Ammon's horn (tissue), 1 donor: ENCODE measurements at places on chromosomes 6 and 20.

GRCh38 chr6:51839726-51840374, 247.6 kb downstream of the PKHD1 start:
- no peak for DNase-seq

GRCh38 chr6:131640100-131640499, 3.0 kb downstream of the ENPP3 start:
- DNase-seq = no peak

GRCh38 chr6:32603888-32604287, 14.2 kb upstream of the HLA-DRB1 start:
- no peak for DNase-seq

- DNase-seq = no peak
These were observed 88.8 kb upstream of the NFATC2 start for GRCh38 chr20:51631011-51631950.

DNA sequence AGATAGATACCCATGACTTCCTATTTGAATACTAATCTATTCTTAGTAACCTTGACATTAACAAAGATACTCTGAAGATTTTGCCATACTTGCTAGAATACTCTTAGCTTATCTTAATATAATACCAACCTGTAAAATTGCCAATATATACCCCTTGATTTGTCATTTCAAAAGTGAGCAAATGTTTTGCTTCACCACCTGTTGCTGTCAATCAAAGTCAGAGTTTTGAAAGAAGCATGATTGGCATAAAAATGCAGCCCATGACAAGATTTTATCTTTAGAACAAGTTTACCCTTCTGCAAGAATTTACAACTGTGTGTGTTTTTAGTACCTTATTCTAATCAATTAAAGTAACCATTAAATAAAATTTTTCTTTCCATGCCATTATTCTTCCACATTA, 236.2 kb downstream of the TBX18 start:
- no peak for DNase-seq

- no peak for DNase-seq
These were observed 94.9 kb downstream of the OGFRL1 start for GRCh38 chr6:71383476-71383875.

DNA sequence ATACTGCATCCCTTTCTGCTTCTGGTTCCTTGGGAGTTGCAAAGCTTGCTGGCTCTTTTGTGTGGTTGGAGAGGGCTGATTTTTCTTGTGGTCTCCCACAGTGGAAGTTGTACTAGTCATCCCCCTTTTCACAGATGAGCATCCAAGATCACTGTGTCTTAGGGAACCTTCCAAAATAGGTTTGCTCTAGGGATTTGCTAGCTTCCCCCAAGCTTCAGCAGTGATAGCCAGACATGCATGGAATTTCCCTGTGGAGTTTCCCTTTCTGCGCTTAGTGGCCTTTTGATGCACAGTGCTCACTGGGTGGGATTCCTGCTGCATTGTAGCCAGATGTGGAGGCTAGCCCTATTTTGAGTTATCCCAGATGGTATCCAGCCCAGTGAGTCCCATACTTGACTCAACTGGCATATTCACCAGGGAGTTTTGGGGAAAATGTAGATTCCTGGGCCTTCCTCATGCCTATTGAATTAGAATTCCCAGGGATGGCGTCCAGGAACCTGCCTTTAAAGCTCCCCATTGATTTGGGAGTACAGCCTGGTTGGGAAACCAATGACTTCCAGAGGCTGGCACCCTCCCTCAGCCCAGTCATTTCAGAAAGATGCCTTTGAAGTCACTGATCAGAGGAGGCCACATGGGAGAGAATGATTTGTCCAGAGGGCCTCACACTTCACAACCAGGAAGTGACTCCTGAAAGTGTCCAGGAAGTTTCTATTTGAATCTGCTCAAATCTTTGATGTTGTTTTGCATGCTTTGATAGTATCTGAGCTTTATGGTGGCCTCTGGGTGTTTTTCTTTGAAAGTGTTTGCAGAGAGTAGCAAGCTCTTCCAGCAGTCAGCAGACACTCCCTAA, 25.9 kb downstream of the PPARD start:
- no peak for DNase-seq

DNA sequence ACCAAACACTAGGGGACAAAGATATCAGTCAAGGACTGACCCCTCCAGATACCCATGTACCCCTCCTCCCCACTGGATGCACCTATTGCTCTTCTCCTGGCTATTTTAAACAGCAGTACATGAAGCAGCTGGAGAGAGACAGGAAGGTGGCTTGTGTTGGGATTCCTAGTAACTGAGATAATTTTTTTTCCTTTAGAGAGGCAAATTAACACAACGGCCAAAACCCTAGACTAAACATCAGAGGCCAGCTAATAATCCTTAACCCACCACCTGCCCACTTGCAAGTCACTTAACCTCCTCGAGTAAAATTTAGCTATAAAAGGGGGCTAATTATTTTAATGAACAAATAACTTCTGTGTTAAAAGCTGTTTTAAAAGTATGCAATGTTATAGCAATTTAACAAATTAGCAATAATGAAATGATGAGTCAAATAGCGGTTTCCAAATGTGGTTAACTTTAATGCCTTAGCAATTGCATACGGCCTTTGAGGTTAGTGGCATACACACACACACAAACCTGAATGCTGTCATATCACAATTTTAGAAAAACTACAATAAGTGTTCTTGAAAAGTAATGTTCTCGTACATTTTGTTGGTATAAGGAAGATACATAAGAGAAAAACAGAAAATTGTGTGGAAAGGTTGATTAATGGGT, 151.7 kb downstream of the FRK start:
- DNase-seq = no peak

DNA sequence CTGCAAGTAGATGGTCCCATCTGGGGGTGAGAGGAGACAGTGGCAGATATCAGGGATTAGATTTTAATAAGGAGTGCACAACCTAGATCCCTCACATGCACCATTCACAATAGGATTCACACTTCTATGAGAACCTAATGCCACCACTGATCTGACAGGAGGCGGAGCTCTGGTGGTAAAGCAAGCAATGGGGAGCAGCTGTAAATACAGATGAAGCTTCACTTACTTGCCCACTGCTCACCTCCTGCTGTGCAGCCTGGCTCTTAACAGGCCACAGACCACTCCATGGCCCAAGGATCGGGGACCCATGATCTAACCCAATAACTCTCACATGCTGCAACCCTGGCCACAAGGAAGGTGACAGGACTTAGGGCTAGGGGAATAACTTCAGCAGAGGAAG, 75.4 kb downstream of the ZNF133 start:
- no peak for DNase-seq

DNA sequence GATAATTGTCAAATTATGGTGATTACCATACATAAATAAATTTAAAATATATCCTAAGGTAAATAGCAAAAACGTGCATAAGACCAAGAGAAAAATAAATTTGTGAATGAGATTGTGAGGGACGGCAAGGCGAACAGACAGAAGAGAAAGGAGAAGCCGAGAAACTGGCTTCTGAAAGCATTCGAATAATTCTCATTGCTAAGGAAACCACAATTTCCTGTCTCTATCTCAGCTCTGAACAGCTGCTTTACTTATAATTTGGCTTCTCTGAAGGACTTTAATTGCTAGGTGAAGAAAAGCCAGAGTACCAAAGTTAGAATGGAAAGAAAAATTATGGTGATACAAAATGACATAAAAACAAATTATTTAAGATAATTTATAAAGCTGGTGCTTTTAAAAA, 79.0 kb upstream of the RGS17 start:
- DNase-seq = no peak

- no peak for DNase-seq
These were observed 20.8 kb downstream of the SLC24A3 start for GRCh38 chr20:19232997-19233794.

GRCh38 chr6:163577404-163577803, 162.9 kb downstream of the QKI start:
- DNase-seq = no peak

GRCh38 chr6:5529015-5529414, 267.7 kb downstream of the FARS2 start:
- no peak for DNase-seq

GRCh38 chr6:3751077-3751729, at the start of gene PXDC1:
PXDC1 (minus strand) TSS chr6:3751713; CDS start chr6:3751531, 182 bp downstream.
- no peak for DNase-seq

DNA sequence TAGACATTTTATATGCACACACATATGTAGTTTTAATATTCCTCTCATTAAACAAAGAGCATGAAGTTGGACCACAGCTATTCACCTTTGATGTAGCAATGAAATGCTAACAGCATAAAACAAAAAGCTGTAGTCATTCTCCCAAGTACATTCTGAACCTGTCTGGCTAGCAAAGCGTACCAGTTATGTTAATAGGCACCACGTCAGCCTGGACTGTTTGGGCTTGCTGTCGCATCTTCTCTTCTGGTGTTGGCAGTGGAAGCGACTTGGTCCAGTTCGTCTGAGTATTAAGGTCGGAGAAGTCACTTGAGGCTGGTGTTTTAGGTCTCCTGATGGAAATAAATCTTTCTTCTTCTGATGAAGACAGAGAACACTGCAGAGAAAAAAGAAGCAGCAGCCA, 42.8 kb downstream of the HEBP2 start:
- no peak for DNase-seq

DNA sequence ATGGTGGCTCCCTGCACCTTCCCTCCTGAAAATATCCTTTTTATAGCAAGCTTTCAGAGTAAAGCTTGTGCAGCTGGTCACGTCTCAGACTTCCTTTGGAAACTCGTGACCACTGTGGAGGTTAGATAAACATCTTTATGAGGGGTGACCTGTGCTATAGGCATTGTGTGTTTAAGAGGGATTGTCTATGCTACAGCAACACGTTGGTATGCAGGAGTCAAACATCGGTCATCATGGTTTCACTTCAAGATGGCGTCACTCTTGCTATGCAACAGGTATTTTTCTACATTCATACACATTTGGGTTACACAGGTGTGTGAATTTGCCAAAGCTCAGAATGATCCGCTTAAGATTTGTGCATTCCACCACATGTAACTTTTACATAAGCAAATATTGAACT, 14.6 kb upstream of the BLCAP start:
- no peak for DNase-seq

GRCh38 chr6:129597023-129597713, 112.8 kb downstream of the ARHGAP18 start:
- DNase-seq = no peak

GRCh38 chr6:65399355-65400084, 307.5 kb downstream of the EYS start:
- no peak for DNase-seq

GRCh38 chr6:11769244-11769643, 9.4 kb downstream of the ADTRP start:
- no peak for DNase-seq

DNA sequence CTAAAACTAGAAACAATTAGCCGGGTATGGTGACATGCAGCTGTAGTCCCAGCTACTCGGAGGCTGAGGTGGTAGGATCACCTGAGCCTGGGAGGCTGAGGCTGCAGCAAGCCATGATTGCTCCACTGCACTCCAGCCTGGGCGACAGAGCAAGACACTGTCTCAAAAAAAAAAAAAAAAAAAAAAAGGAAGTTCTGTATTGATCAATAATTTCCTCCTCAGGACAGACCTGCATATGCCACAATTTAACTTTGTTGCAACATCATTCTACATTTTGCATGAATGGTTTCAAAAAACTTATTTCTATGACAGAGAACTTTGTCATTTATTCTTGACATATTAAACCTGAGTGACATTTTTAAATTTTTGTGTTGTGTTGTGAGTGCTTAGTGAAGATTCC, 5.5 kb downstream of the DNAJC5 start:
- DNase-seq = no peak

DNA sequence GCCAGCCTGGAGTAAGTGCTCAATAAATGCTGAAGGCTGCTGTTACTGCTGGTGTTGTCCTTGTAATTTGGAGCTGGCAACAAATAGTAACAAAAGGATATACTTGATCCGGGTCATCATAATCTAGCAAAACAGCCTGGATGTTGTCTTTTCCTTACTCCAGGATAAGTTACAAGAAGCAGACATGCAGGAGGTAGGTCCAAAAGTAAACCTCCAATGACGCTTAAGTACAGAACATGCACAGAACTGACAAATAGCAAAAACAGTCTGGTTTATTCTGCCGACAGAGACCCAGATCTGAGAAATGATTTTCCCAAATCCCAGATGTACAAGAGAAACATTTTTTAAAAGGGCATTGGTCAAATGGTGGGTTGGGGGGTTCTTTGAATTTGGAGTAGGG, 93.0 kb upstream of the KCNK16 start:
- DNase-seq = no peak

DNA sequence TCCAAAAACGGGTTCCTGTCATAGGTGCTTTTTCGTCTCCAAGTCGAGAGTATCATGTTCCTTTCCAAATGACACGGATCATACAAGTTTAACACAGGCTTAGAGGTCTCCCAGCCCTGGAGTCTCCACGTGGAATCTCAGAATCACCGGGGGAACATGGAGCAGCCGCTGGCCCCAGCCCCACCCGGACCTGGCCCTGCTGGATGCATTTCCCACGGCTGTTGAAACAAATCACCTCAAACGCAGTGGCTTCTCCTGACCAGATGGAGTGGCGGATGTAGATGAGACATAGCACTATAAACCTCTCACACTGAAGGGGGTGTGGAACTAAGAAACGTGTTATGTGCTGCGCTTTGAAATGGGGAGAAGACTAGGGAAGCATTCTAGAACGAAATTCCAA, 70.0 kb upstream of the FRMD1 start:
- DNase-seq = no peak

DNA sequence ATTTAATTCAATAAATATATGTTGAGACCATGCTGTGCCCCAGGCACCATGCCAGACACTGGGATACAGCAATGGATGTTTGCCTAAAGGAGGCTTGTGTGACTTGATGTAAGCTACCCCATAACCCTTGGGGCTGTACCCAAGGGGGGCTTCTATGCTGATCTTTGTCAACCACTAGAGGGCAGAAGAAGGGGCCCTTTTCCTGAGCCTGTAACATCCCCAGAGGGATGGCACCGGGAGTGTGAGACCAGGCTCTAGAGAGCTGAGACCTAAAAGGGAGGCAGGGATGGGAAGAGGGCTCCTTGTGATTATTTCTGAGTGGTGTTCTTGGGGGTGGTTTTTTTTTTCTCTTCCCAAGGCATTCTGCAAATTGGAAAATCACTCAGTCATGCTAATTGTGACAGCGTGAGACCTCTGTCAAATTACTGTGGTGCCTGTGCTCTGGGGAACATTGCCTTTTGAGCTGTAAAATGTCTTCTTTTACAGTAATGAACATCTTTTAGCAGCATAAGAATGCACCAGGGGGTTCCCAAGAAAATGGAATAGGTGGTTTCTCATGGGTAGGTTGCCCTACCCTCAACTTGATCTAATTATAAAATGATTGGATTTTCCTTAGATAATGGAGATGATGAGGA, 138.7 kb upstream of the SLC24A3 start:
- no peak for DNase-seq

GRCh38 chr6:108403236-108403635, 108.4 kb downstream of the AFG1L start:
- DNase-seq = no peak

- no peak for DNase-seq
These were observed 568.9 kb upstream of the CITED2 start for GRCh38 chr6:139943391-139943790.

- DNase-seq = no peak
These were observed 50.8 kb downstream of the GFOD1 start for GRCh38 chr6:13436399-13437217.

- no peak for DNase-seq
These were observed 233.6 kb upstream of the SOX4 start for GRCh38 chr6:21359926-21360325.
